ENCODE measurements at places on chromosomes 11 and 22. TPM values are rescaled to one million over a fixed set of nuclear protein-coding genes. Genes with fewer than 3 reads are reported as not detected.

Gene KLHL35
- total RNA-seq, result 0.65 TPM

Gene ACR
- not detected for total RNA-seq

GRCh38 chr22:48908547-48908946 is 919.1 kb downstream of the BRD1 start:
- no peak for DNase-seq

GRCh38 chr11:62535802-62536201 is 10.8 kb downstream of the AHNAK start:
- no peak for DNase-seq

- no peak for DNase-seq
These were observed 747.8 kb downstream of the BRD1 start for GRCh38 chr22:49079743-49080500.

GRCh38 chr22:17107547-17107810 is 13.7 kb downstream of the TMEM121B start:
- DNase-seq, result no peak

DNA sequence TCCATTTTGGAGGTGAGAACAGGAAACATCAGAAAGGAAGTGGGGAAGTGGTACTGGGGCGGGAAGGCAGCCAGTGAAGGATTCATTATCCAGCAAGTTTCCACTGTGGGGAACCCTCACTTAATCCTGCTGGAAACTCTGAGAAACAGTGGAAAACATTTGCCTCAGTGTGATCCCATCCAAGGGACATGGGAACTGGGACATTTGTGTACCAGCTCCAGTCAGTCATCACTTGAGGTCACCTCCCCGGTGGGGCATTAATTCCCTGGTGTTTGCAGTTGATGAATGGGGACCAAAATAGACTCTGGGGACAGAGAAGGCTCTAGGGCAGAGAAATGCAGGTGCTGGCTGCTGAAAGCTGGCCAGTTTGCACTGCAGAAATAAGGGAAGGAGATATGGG is 599.9 kb downstream of the BUD13 start:
- DNase-seq, result no peak

DNA sequence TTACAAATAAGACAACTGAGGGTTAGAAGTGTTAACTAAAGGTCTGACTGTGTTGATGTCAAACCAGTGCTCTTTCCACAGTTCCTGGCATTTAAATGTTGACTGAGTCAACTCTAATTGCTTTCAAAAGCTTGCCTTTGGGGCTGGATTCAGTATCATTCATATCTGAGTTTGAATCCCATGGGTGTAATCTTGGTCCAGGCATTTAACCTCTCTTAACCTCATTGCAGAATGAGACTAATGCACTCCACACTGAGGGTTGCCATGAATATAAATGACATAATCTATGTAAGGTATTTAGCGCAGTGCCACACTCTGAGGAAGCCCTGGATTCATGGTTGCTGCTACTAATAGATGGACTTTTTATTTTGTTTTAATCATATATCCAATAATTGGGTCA is 274.3 kb downstream of the DDX10 start:
- no peak for DNase-seq

Data from activated naive CD8-positive, alpha-beta T cell treated with anti-CD3 and anti-CD28 coated beads, Interleukin-2, amount 10 ng/mL, durations not matched to agents 7 days and 5 days (primary cell).